ENCODE measurements at places on chromosomes 7 and 10.

DNA sequence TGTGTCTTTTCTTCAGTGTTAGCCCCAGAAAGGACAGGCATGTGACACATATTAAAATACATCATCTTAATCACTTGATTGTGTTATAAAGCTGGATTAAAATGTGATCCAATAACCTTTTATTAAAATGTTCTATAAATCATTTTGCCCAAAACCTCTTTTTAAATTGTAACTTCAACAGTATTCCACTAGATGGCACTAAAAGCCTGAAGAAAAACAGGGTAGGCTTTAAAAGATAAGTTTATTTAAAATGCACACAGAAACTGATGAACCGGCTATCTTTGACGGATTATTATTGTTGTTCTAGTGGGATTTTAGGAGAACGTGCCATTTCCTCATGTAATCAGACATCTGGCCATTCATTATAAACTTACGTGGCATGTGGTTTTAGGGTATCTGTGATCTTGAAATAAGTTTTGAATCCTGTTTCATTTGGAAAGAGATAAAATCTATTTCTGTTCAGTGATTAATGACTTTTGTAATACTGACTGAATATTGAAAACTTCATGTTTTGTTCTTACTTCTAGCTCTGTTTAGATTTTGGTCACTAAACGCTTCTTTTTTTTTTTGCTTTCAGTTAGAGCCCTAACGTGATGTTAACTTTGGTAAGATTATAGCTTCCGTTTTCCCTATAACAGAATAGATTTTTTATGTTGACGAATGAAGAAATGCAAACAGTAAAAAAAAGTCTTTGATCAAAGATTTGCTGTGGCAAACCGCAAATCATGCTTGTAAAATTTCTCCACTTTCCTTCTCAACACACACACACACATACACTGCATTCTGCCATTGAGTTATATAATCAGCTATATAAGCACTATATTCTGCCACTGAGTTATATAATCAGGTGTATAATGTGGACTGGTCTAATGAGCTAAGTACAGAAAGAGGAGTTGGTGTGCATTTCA is 13.6 kb downstream of the VPS50 start:
- no peak for DNase-seq

DNA sequence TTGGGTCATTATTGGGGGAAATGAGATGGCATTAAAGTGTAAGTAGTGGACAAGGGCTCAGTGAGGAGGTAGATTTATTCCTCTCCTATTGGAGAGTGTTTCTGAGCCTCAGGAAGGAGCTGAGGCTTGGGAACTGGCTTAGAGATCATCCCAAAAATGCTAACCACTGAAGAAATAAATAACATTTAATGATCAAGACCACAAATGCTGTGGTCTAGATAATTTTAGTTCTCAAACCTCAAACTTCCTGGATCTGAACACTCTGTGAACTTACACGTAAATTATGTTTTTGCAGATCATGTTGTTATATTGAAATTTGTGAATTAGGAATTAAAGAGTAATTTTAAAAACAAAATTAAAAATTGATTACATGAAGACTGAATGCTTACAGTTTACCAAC is 27.3 kb downstream of the MDFIC start:
- no peak for DNase-seq

GRCh38 chr10:12907656-12908055 is 93.9 kb downstream of the CCDC3 start:
- no peak for DNase-seq

DNA sequence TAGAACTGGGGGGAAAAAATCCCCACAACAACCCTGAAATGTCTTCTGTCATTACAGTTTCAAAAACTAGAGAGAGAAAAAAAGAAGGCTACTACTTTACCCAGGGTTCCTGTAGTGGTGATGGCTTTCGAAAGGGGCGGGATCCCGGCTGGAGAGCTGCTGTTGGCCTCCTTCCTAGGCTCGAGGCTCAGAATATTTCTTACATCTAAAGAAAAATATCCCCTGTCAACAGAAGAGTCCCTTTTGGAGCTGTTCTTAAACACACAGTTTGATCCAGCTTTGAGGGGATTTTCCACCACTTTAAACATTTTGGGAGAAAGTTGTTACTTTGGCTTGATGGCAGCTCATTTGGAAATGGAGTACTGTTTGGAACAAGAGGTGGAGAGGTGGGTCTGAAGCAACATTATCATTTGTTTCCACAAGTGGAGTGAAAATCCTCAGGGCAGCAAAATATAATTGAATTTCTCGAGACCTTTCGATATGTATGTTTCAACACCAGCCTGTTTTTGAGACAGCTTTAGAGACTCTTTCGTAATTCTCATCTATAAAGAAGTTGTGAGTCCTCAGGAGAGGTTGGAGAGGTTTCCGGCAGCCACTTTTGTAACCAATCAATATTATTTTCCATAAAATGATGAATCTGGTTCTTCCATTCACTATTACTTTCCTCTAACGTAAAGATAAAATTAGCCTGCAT is 5.1 kb downstream of the HOXA13 start:
- DNase-seq = peak; percentile 56

DNA sequence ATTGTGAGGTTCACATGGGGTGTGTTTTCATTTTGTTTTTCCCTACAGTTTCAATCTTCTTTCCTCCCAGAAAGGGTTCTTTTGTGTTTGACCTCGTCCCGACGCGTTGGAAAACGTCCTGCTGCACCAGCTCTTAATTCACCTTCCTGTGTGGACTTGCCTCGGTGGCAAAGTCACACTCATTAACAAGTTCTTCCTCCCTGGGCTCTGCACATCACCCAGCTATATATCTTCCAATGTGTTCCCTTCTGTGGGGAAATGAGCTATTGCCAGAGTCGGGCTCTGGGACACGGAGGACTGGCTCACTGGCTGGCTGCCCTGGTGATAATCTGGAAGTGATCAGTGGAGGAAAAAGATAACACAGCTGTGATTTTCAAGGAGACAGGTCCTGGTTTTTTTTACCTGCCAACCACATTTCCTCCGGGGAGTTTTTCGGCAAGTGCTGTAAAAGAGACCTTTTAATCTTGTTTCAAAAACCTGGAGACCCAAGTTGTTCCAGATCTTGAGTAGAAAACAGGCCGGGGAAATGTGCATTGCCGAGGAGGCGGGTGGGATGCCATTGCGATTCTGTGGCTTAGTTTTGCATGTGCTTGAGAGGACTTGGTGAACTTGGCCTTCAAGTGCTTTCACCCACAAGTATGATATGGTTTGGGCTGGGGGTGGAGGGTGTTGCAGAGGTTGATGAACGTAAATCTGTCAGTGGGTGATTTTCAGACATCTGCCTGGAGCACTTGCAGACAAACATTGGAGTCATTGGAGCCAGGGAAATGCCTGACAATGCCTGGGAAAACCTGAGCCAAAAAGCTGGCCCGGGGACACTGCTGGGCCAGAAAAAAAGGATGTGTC is 96.5 kb upstream of the CREB5 start:
- DNase-seq = no peak

GRCh38 chr7:32179567-32179966 is 109.4 kb upstream of the PDE1C start:
- no peak for DNase-seq

GRCh38 chr7:92875719-92876118 is 39.3 kb upstream of the CDK6 start:
- no peak for DNase-seq

- DNase-seq = no peak
Observed at GRCh38 chr10:103102195-103102594, 90.9 kb downstream of the NT5C2 start.

GRCh38 chr7:122132341-122132740 is 11.7 kb downstream of the AASS start:
- DNase-seq = no peak
